ENCODE measurements at places on chromosomes 5 and 9. TPM values are rescaled to one million over a fixed set of nuclear protein-coding genes. Genes with fewer than 3 reads are reported as not detected.

The ZNF658 gene
- 2.0 TPM for total RNA-seq

The LHX3 gene
- not detected for total RNA-seq

The WDR70 gene
- total RNA-seq = 45.0 TPM

The LCN6 gene
- total RNA-seq = not detected

The TAF11L5 gene
- not detected for total RNA-seq

Data from activated CD4-positive, alpha-beta T cell treated with anti-CD3 and anti-CD28 coated beads, Interleukin-2, amount 10 ng/mL, durations not matched to agents 24 days and 14 days (primary cell).